ENCODE measurements at places on chromosomes 5 and 9.
A peak's percentile ranks its signal among the peaks of the same experiment; 100 is the strongest.

DNA sequence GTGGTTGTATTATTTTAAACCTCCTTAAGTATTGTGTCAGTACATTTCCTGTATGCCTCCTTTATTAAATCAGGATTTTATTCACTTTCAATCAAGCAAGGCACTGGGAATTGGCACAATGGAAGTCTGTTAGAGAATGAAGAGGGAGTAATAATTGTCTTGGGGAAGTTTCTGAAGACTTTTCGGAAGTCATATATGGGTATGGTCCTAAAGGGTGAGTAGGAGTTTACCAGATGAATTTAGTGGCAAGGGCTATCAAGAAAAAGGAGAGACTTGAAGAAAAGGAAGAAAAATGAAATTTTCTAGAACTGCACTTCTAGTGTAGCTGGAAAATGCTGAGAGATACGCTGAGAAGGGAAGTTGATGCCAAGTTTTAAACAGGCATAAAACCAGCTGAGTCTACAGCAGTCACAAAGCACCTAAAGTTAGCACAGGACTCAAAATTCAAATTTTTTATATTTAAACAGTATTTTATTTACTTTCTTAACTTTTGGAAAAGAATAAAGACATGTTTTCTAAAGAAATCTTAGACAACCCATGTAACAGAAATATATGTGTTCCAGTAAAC is 184.9 kb downstream of the SMC2 start:
- no peak for DNase-seq

DNA sequence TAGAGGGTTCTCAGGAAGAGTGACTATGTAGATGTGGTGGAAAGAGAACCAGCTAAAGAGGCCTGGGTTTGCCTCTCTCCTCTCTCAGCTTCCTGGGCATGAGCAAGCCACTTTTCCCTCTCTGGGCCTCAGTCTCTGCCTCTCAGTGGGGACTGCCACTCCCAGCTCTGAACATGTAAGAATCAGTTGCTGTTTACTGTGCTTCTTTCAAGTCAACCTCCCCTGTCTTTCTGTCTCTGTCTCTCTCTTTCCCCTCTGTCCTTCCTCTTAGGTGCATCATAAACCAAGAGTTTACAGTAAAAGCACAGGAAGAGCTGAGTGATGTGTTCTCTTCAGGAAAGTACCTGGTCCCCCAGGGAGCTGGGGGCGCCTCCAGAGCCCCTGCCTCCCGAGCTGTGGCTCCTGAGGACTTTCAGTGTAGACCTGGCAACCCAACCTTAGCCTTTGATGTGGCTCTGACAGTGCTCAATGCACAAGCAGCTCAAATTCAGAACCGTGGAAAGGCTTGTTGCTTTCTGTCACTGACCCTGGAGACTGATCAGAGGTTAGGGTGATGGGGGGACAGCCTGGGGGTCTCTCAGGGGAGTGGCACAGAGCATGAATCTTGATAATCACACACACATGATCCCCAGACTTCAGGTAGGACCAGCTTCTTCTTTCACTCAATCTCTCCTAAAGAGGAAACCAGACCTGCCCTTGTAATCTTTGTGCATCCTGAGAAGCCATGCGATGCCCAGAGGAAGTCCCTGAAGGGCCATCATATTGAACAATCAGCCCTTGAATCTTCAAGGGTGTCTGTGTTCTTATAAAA is 59.4 kb upstream of the TNFSF8 start:
- DNase-seq, result no peak

DNA sequence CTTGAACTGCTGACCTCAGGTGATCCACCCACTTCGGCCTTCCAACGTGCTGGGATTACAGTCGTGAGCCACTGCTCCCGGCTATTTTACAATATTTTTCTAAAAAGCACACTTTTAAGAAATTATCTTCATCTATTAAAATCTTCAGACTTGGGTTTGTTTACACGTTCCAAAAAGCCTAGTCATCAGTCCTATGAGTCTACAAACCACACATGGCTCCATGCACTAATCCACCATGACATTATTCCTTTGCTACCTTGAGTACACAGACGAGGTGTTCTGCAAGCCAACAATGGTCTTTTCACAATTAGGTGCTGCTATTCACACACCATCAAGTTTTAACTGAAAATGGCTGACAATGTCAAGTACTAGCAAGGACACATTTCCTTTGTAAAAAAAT is 41.0 kb downstream of the TRPM6 start:
- no peak for DNase-seq

DNA sequence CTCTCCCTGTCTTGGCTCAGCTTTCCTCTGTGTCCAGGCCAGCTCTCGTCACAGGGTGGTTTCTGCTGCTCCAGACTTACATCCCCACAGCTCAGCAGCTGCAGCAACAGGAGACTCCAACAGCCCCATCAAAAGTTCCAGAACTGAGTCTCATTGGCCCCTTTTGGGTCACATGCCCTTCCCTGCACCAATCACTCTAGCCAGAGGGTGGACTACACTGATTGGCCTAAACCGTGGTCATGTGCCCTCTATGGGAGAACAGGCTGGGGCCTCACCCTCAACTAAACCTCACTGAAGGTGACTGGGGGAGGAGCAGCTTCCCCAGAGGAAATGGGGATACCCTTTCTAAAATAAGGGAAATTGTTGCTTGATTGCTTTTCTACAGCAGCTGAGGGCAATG is 44.4 kb upstream of the CPLX2 start:
- DNase-seq, result no peak

GRCh38 chr9:17863213-17863883 is 284.5 kb downstream of the SH3GL2 start:
- DNase-seq, result no peak

DNA sequence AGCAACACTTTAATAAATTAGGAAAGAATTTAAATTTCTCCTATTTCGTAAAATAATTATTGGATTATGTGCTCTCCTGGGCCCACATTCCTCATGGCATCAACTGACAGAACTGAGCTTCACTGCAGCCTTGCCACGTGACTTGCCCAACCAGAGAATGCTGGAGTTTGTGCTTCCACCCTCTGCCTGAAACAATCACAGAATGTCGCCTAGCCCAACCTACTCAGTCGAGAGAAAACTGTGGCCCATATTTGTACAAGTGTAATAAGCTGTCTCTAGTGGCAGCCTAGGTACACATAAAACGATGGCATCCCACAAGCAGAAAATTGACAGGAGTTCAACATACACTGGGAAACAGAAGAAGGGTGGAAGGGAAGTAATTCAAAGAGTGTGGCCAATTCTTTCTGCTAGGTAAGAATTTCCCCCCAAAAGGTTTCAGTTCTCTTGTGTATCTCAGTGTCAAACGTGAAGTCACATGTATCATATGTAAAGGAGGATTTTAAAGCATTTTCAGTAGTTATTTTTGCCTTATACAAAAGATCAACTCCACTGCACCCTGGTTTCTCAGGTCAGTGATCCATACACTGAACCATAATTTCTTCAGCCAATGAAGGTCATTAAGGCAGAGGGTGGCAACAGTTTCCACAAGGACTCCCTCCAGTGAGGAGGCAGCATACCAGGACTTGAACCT is 41.7 kb downstream of the ZNF608 start:
- DNase-seq, result no peak

GRCh38 chr9:137150617-137151457 is 11.9 kb downstream of the GRIN1 start:
- DNase-seq, result no peak

- DNase-seq, result no peak
These were observed 85.8 kb downstream of the LHFPL2 start for GRCh38 chr5:78562714-78563330.

- DNase-seq, result no peak
These were observed 21.7 kb upstream of the SPINK7 start for GRCh38 chr5:148290271-148291195.

DNA sequence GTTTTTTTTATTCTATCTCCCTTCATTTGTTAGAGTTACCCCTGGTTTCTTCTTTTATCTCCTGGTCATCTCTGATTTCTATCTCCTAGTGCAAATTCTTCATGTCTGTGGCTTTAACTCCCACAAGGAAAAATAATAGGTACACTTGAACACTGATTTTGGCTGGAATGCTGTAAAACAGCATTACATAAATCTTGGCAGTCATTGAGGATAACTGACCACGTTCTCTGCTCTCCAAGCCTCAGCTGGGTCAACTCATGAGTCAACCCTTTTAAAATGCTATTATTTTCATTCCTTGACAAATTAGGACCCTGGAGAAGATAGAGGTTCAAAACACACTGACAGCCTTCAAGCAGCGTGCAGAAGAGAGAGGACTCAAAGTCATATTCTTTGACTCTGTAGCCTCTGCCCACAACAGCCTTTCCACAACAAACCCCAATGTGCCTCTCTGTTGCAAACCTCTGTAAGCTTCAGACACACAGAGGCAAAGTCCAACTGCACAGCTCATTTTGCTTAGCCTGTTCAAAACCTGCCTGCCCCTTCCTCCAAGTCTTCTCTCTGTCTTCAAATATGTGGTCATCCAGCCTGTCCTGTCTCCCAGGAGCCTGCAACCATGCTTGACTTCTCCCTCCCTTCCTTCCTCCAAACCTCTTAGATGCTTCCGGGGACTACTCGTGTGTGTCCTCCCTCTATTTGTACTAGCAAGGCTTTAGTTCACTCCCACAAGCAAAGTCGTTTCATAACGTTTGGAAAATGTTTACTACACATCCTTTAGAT is 398.4 kb downstream of the MED10 start:
- DNase-seq, result no peak

- DNase-seq, result peak; percentile 62
These were observed 108.8 kb upstream of the CD180 start for GRCh38 chr5:67305401-67305800.

- no peak for DNase-seq
These were observed 549.4 kb downstream of the LRRC70 start for GRCh38 chr5:63128018-63128417.

DNA sequence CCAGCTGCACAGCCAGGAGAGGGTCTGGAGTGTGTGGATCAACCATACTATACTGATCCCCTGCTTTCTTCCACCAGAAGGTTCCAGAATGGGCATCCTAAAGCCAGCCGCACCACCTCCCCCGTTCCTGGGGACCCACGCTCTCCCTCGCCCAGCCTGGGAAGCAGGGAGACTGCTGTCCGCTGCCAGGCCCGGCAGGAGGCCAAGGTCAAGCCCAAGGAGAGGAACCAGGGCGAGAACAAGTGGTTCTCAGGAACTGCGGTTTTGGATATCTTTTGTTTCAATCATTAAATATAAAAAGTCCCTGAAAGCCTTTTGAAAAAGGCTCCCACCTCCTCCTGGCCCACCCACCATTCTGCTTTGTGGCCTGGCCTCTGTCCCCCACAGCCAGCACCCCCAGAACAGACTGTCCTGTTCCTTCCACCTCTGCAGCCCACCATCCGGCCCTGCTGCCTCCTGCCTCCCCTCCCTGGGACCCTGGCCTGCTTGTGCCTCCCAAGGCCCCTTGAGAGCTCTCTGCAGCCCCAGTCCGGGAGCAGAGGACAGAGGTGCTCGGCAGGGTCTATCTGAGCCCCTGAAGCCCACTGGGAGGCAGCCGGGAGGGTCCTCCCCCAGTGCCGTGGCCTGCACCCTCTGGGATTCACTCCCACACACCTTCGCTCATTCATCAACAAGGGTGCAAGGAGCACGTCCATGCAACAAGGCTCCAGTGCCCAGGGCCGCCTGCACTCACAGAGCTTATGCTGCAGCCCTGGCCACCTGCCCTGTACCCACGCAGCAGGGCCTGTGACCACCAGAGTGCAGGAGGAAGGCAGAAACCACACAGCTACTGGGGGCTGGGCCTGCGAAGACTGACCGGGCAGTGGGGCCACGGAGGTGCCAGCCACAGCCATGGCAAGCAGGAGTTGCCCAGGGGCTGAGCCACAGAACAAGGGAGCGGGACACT is 614 bp upstream of the LCN6 start:
- no peak for DNase-seq

GRCh38 chr5:41840251-41840650 is 30.0 kb downstream of the OXCT1 start:
- no peak for DNase-seq
